ENCODE measurements at places on chromosomes 2 and 18.
A peak's percentile ranks its signal among the peaks of the same experiment; 100 is the strongest.

DNA sequence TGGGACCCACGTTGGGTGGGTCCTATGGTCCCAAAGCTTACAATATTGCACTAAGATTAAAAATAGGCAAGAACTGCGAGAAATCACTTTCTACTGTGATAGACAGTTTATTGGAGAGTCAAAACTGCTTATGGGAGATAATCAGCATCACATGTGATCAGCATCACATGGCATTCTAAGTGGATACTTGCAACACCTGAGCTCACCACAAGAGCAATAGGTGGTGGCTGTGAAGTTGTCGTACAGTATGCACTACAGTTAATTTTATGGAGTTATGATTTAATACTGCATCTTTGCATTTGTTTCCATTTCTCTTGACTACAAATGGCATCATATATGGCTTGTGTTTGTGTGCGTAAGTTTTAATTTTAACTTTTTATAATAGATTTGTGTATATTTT is 11.6 kb downstream of the PNO1 start:
- no peak for DNase-seq

GRCh38 chr2:120118471-120118870 is 104.7 kb downstream of the TMEM185B start:
- DNase-seq = no peak

GRCh38 chr2:205770577-205770976 is 88.3 kb downstream of the NRP2 start:
- DNase-seq = no peak

- DNase-seq = no peak
Observed at GRCh38 chr2:130849896-130850787, 13.4 kb downstream of the ARHGEF4 start.

- peak; percentile 7 for DNase-seq
Observed at GRCh38 chr2:155223781-155224406, 525.4 kb downstream of the KCNJ3 start.

GRCh38 chr2:233760043-233760442 is at the start of gene UGT1A1:
TSS of gene UGT1A1 (plus strand) at chr2:233760270. CDS start at chr2:233760288, 18 bp downstream.
- no peak for DNase-seq

DNA sequence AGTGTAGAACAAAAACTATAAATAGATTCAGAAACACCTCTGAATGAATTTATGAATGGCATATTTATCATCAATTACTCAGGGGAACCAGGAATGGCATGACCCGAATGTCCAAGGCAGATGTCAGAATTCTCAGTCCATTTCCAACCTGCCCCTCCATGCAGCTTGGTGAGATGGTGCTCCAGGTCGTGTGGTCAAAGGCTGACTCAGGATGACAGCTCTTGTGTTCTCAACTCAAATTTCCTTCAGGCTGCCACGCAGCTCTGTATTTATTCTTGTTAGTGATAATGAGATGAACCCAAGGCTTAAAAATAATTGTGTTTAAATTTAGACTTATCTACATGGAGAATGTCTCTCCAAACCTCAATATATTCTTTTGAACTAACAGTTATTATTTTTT is 146.9 kb downstream of the METTL4 start:
- DNase-seq = no peak

- no peak for DNase-seq
Observed at GRCh38 chr2:143132355-143132754, 3.1 kb downstream of the ARHGAP15 start.

- DNase-seq = no peak
Observed at GRCh38 chr18:44914028-44914427, 233.3 kb downstream of the SETBP1 start.

Measured in iris pigment epithelial cell (primary cell).